ENCODE measurements at places on chromosomes 1 and 21.

- DNase-seq, result no peak
Measured at GRCh38 chr1:119114786-119115185, 25.7 kb downstream of the WARS2 start.

DNA sequence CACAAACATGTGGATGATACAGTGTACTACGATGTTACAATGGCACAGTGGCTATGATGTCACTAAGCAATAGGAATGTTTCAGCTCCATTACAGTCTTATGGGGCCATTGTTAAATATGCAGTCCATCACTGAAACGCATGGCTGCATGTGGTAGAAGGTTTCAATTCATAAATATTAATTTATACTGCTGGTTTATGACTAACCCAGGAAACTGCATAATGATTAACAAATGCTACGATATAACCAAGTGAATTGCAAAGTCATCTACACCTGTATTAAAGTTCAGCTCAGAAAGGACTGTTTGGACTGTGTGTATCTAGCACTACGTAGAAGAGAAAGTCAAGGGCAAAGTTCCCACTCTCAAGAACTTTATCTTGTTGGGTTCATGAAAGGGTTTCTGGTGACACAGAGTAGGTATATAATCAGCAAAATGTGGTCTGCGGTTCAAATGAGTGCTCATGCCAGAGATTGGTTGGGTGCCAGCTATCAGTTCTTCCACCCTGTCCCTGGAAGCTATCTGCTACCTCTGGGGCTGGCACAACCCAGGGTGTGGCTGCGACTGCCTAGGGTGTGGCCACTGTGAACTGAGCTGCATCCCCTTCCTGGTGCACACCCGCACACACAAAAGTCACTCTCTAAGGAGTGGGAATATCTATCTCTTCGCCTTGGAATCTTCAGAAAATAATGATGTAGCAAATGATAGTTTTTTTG lies 14.8 kb downstream of the MGST3 start:
- no peak for DNase-seq

- no peak for DNase-seq
Measured at GRCh38 chr1:25204797-25205480, 27.4 kb downstream of the SYF2 start.

DNA sequence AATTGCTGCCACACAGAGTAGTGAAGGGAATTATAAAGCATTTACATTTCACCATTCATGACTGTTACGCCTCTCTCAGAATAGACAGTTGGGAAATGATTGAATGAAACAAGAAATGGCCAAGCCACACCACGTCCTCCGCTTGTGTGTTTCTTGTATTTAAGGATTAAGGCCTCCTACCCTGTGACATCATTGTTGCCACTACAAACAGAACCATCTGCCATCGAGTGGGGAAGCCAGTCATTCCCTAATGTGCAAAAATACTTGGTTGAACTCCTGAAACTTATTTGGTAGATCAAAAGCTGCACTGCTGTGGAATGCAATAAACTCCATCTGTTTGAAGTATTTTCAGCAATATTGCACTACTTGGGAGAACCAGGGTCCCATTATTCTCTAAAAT lies 99.0 kb upstream of the C1orf105 start:
- no peak for DNase-seq

DNA sequence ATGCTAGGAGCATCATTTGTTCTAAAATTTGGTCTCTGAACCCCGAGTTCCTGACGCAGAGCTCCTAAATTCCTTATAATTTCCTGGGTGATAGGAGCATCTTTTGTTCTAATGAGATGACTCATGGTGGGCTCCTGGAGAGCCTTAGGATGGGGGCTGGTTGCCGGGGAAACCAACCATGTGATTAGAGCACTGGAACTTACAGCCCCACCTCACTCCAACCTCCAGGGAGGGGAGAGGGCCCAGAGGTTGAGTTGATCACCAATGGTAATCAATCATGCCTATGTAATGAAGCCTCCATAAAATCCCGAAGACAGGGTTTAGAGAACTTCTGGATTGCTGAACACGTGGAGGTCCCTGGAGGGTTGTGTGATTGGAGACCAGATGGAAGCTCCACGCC lies 7.7 kb downstream of the SHISAL2A start:
- DNase-seq, result no peak

DNA sequence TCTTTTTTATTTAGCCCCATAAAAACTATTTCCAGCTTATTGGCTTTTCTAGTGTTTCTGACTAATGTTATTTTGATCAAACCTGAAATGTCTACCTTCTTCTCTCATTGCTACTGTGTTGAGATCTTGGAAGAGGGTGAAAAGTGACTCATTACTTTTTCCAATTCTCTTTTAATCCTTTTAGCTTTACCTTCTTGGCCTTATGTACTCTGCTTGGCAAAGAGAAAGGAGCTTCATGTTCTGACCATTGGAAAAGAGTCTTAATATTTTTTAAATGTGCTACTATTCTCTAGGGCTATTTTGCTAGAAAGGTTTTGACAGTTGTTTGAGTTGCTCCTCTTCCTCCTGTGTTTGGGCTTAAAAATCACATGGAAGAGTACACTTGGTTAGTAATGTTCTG lies 97.8 kb upstream of the CHODL start:
- no peak for DNase-seq

GRCh38 chr1:151047925-151048644 lies 534 bp downstream of the C1orf56 start:
- DNase-seq, result no peak

- DNase-seq, result no peak
Measured at GRCh38 chr21:42039911-42040351, 29.8 kb upstream of the ZBTB21 start.

GRCh38 chr1:66434096-66434495 lies 99.9 kb upstream of the SGIP1 start:
- DNase-seq, result no peak

DNA sequence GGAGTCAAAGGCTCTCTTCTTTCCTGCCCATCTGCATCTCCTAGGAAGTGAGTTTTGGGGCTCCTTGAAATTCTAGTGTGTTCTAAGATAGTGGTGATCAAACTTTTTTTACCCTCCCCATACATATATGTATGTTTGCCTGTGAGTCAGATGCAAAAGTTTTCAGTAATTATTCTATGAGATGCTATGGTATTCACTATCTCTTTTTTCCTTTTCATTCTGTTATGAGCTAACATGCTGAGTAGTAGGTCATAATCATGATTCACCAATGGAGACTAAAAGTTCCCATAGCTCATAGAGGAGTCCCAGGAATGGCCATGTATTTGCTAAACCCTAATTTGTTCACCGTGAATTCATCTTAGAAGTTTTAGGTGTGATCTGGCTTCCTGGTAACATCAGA lies 135.6 kb downstream of the GPR52 start:
- no peak for DNase-seq

GRCh38 chr1:77068013-77068412 lies 151.2 kb downstream of the PIGK start:
- DNase-seq, result no peak

DNA sequence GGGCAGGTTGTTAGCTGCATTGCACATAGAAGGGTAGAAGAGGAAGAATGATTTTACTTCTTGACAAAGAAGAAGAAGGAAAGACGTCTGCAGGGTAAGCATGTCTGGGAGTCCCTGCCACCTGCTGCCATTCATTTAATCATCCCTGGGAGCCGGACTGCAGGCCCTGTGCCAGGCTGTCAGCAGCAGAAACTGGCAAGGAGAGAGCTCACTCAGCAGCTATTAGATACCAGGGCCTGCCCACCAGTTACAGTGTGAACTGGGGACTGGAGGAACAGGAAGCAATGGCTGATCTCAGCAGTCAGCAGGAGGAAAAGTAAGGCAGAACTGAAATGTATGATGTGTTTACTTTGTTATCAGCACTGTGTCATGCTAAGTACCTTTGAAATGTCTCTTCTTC lies 75.7 kb upstream of the C1orf87 start:
- no peak for DNase-seq

DNA sequence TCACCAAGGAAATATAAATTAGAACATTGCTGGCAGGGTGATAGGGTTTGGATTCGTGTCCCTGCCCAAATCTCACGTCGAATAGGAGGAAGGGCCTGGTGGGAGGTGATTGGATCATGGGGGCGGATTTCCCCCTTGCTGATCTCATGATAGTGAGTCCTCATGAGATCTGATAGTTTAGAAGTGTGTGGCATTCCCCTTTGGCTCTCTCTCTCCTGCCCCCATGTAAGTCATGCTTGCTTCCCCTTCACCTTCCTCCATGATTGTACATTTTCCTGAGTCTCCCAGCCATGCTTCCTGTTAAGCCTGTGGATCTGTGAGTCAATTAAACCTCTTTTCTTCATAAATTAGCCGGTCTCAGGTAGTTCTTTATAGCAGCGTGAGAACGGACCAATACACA lies 60.6 kb downstream of the VPS26C start:
- DNase-seq, result no peak

- no peak for DNase-seq
Measured at GRCh38 chr1:183877053-183877720, 72.3 kb downstream of the RGL1 start.

DNA sequence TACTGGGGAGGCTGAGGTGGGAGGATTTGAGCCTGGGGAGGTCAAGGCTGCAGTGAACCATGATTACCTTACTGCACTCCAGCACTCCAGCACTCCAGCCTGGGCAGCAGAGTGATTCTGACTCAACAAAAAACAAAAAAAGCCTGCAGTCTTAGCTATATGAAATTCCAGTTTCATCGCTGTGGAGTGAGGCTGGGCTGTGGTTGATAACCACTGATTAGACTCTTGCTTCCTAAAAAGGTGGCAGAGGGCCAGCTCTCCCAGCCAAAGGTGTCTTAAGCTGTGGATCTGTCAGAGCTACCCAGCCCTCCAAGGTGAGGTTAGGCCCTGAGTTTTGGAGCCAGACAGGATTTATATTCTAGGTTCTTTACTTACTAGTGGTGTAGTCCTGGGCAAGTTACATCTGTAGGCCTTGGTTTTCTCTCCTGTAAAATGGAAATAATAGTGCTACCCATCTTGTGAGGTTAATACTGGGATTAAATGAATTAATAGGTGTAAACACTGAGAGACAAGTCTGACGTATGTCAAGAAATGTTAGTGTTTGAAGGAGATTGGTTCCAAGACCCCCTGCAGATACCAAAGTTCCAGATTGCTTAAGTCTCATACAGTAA lies 35.9 kb downstream of the TMCC2 start:
- no peak for DNase-seq

DNA sequence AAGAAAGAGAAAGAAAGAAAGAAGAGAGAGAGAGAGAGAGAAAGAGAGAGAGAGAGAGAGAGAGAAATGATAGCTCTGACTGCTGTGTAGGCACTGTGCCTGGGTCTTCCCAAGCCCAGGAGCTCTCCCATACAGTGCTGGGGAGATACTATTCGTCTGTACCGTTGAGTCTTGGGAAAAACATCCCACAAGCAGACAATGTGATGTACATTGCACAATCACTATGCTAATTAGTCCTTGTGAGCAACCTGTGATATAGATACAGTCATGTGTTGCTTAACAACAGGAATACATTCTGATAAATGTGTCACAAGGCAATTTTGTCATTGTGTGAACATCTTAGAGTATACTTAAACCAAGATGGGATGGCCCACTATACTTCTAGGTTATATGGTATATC lies 381.0 kb downstream of the HHAT start:
- no peak for DNase-seq

- no peak for DNase-seq
Measured at GRCh38 chr21:14900611-14901010, 164.2 kb downstream of the NRIP1 start.

- no peak for DNase-seq
Measured at GRCh38 chr21:28111151-28111619, 881.5 kb downstream of the LTN1 start.

- no peak for DNase-seq
Measured at GRCh38 chr1:34870395-34870794, 10.8 kb upstream of the SMIM12 start.
